ENCODE measurements at places on chromosomes 6 and 20.

GRCh38 chr6:10389739-10390494 is 25.0 kb downstream of the TFAP2A start:
- no peak for DNase-seq

DNA sequence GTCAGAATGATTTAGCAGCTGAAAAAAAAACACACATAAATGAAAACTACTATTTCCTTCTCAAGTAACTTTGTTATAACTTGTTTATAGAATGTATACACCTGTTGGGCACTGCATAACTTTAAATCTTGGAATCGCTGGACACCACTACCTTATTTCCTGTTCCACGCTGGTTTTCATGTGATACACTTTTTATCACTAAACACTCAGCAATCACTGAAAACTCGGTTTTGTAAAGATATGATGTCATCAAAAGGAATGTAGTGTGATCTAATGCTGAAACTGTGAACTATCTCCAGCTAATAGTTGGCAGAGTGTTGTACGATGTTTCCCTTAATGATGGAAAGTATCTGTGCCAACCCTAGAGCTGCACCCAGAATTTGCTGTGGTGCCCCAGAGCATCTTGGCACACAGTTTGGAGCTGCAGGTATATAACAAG is 127.9 kb downstream of the BACH2 start:
- no peak for DNase-seq

DNA sequence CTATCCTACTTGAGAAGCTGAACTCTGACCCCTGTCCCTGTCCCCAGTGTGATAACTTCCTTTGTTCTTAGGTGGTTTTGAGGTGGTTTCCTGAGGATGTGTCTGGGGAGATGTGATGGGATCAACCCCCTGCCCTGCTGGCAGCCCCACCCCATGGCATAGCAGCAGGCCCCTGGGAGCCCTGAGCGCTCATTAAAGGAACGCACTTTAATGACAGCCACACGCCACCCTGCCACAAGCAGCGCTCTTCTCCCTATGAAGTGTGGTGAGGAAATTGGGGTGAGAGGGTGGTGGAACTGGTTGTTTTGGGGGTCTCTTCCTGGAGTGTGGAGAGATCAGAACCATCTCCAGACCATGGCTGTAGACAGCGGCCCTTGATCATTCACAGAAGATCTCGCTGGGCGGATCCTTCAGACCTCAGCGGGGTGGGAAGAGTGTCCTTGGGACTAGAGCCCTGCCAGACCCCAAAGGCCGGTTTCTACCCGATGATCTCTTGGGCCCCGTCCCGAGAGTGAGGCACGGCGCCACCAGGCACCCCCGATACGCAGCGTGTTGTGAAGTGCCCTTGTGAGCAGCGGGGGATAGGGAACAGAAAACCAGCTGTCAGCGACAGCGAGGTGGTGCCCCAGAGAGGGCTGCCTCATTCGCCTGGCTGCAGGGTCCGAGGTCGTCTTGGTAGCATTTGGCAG is 45.4 kb downstream of the SYNJ2 start:
- no peak for DNase-seq

- peak; percentile 33 for DNase-seq
These were observed 61.2 kb upstream of the SGK1 start for GRCh38 chr6:134379076-134379475.

DNA sequence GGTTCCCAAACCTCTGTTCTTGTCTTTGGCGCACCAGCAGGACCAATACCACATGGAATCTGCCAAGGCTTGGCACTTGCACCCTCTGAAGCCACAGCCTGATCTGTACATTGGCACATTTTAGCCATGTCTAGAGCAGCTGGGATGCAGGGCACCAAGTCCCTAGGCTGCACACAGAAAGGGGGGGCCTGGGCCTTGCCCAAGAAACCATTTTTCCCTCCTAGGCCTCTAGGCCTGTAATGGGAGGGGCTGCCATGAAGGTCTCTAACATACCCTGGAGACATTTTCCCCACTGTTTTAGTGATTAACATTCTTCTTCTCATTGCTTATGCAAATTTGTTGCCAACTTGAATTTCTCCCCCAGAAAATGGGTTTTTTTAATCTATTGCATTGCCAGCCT is 5.4 kb upstream of the FAM120B start:
- no peak for DNase-seq

GRCh38 chr6:87832025-87832825 is 130.2 kb upstream of the AKIRIN2 start:
- DNase-seq: peak; percentile 34

GRCh38 chr20:1777476-1777820 is 117.8 kb upstream of the SIRPA start:
- DNase-seq: no peak

GRCh38 chr6:79241228-79241627 is 6.7 kb upstream of the HMGN3 start:
- no peak for DNase-seq

DNA sequence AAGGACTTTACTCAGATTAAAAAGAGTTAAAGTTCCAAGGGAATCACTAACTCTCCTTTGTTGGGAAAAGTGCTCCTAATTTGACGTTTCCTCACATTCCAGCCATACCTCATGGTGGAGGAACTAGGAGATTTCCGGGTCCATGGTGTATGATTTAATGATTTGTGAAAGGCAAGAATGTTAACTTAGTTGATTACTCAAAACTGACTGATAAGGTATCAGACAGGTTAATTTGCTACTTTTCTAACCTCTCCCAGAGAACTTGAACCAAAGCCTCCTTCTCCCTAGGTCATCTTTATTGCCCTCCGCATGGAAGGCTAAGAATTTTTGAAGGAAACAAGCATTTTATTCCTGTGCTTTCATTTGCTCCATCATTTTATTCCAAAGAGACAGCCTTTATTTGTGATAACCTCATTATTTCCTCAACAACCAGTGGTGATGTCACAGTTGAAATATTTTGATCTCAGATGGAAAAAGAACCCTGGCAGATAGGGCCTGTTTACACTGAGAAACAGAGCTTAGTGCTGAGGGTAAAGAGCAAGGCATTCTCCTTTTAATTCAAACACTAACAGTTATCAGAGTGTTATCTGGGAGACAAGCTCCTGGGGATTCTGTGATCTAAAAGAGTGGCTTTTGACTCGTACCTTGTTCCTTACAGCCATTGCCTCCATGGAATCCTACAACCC is 57.4 kb upstream of the BMP2 start:
- DNase-seq: no peak

DNA sequence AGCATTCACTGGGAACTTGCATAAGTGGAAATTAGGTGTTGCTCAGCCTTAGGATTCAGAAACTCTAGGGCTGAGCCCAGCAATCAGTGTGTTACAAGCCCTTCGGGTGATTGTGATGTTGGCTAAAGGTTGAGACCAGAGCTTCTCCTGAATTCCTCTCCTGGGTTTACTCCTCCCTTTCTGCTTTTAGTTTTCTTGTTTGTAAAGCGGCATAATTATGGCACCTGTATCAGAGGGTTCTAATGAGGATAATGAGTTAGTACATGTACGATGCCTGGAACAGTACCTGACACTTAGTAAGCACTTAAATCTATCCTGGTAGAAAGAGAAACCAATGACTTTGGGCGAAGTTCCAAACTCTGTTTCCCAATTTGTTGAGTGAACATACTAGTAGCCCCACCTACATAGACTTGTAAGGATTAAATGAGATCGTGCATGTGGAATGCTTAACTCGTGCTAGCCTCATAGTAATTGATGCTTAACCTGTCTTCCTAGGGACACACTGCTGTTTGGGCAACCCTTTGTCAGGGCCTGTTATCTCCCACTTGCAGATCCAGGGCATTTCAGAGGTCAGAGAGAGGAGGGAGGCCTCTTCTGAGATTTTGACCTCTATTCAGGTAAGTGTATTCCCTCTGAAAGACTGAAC is 932 bp upstream of the EZR start:
- DNase-seq: peak; percentile 9

DNA sequence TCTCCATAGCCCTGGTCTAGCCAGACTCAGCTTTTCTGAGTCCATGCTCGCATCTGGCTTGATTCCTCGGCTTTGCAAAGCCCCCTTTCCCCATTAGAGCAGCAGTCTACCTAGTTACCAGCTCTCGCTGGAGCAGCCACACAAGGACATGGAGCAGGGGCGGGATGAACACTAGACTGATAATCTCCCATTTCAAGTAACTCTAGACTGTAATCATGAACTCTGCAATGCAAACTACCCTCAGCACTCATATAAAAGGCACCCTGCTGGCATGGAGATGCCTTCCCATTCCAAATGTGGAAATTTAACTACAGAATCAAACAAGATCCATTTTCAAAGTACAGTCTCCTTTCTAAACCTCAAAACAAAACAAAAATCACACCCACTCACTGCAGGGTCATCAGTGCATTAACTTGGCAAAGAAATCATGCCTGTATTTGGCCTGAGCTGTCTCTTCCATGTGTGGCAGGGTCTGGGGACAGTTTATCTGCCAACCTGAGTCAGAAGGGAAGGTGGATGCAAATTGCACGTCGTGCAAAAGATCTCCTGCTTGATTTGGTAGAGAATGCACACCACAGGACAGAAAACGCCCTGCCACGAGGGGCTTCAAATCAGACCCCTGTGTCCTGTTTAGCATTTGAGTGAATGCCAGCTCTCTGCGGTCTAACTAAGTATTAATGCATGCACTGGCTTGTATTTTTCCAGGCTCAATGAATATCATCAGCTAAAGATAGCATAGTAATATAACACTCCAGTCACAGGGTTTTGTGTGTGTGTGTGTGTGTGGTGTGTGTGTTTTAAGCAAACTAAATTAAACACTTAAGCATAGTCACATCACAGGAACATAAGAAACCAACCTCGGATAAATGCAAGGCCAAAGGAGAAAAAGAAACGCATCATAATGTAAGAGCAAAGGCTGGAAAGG is 85.3 kb downstream of the MYLK4 start:
- no peak for DNase-seq

GRCh38 chr20:15113144-15113773 is 775.8 kb upstream of the FLRT3 start:
- no peak for DNase-seq

GRCh38 chr6:159233365-159234101 is 64.3 kb downstream of the FNDC1 start:
- DNase-seq: no peak

DNA sequence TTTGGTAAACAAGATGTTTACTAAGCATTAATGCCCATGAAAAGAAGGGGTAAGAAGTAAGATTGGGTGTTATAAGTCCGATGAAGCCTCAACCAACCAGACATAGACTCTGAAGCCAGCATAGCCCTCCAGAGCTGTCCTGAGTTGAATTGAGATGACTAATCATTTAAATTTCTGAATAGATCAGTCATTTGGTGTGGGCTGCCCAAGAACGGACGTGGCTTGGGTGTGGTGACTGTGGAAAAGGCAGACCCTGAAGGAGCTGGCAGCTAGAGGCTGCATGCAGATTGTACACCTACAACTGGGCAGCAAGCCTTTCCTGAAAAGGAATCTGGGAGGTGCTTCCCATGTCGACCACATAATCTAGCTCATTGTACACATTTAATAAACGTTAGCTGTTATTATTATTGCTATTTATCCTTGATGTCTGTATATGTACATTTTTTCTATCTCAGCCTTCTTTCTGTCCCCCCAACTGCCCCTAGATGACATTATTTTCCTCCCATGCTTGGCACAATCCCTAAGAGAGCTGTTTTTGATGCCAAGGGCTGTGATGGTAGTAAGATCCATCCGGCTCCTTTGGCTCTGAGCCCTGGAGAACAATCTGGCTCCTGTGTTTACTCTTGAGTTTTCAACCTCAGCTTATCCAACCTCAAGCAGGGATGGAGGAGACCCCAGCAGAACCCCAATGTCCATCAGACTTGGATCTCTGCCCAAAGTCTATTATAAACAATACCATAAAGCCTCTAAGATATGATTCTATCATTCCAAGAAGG is 57.6 kb upstream of the JAG1 start:
- no peak for DNase-seq

GRCh38 chr6:342832-343179 is 48.7 kb upstream of the IRF4 start:
- no peak for DNase-seq

- no peak for DNase-seq
These were observed 426.9 kb downstream of the HTR1B start for GRCh38 chr6:77036400-77036799.

GRCh38 chr6:23091795-23092194 is 522.4 kb downstream of the HDGFL1 start:
- DNase-seq: no peak

GRCh38 chr6:23953976-23954375 is 172.0 kb upstream of the NRSN1 start:
- no peak for DNase-seq
